ENCODE measurements at places on chromosomes 11 and 22. TPM values are rescaled to one million over a fixed set of nuclear protein-coding genes. Genes with fewer than 3 reads are reported as not detected.

GRCh38 chr11:78310500-78310909 is 107.1 kb downstream of the GAB2 start:
- no peak for DNase-seq

GRCh38 chr11:83862691-83863090 is 576.5 kb upstream of the CCDC90B start:
- no peak for DNase-seq

DNA sequence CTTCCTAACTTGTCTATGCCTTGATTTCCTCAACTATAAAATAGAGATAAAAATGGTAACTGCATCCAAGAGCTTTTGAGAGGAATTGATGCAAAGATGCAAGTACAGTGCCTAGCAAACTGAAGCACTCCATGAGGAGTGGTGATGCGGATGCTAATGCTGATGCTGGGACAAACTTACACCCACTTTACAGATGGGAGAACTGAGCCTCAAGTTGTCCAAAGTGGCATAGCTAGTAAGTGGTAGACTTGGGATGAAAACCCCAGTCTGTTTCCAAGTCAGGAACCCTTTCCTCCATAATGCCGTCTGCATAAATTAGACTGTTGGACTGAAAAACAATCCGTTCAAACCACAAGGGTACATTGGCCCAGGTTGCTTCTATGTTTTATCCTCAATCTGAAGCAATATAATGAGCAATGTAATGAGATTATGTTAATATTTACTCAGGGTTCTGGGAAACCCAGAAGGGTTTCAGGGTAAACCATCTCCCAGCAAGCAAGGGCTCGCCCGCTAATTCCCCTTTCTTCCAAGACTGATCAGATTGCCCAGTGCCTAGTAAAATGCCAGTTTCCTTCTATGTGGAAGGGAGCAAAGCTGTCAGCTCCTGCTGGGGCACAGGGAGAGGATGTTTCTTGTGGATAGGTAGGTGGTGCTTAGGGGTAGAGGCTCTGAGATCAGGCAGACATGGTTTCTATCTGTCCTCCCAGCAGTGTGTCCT is 10.4 kb upstream of the EHF start:
- no peak for DNase-seq

GRCh38 chr11:70522593-70523311 is 124.4 kb downstream of the CTTN start:
- DNase-seq, result no peak

DNA sequence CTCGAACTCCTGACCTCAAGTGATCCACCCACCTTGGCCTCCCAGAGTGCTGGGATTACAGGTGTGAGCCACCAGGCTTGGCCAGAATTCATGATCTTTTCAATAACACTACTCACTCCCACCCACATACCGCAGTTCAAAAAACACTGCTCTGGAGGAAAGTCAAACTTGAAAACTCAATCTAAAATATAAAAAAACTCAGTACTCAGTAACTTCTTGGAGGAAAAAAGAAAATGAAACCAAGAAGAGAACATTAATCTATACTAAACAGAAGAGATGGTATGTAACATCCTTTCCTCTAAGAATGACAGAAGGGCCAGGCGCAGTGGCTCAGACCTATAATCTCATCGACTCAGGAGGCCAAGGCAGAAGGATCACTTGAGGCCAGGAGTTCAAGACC is 58.3 kb downstream of the MRTFA start:
- no peak for DNase-seq

GRCh38 chr11:68677432-68677831 is 6.9 kb upstream of the GAL start:
- DNase-seq, result no peak

GRCh38 chr11:56846631-56847576 is 98.4 kb upstream of the OR9G4 start:
- DNase-seq, result peak; percentile 25

Gene CHST1
- 6.4 TPM for polyA plus RNA-seq

GRCh38 chr11:47186076-47186699 is at the start of gene PACSIN3:
Gene PACSIN3, minus strand, starts transcription at chr11:47186434. Its CDS starts 3,707 bp downstream, at chr11:47182727.
- no peak for DNase-seq

DNA sequence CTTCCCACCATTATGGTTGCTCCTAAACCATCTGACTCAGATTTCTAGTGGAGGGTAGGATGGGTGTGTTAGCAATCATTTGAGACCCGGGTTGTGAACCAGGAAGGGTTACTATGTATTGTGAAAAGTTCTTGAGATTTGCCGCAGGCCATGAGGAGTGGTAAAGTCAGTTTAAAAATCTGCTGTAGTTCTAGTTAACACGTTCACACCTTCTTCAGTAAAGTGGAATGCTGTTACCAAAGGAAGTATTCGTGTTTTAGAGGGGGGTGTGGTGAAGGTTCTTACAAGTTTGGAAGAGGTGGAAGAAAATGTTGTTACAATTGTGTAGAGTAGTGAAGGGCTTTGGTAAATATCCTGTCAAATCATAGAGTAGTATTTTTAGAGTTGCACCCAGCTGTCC is 2.6 kb downstream of the MTMR3 start:
- no peak for DNase-seq

GRCh38 chr22:32644252-32645100 is 157.0 kb upstream of the TIMP3 start:
- DNase-seq, result no peak

DNA sequence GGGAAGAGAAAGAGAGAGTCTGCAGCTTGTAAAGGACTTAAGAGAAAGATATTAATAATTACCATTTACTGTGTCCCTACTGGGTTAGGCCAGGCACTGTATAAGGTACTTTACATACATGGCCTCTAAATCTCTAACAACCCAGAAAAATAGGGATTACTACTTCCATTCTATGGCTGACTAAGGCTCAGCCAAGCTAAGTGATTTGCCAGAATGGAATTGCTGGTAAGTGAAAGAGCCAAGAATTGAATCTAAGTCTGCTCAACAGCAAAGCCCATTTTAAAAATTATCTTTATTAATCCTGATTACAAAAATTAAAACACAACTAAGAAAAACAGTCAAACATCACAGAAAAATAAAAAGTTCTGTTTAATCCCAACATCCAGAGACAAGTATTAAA is 21.4 kb downstream of the XRRA1 start:
- DNase-seq, result no peak

- DNase-seq, result no peak
These were observed 204.2 kb upstream of the TBCEL start for GRCh38 chr11:120819437-120820365.

Gene APOBEC3C
- polyA plus RNA-seq, result 8.6 TPM

Gene DDI1
- polyA plus RNA-seq, result not detected

DNA sequence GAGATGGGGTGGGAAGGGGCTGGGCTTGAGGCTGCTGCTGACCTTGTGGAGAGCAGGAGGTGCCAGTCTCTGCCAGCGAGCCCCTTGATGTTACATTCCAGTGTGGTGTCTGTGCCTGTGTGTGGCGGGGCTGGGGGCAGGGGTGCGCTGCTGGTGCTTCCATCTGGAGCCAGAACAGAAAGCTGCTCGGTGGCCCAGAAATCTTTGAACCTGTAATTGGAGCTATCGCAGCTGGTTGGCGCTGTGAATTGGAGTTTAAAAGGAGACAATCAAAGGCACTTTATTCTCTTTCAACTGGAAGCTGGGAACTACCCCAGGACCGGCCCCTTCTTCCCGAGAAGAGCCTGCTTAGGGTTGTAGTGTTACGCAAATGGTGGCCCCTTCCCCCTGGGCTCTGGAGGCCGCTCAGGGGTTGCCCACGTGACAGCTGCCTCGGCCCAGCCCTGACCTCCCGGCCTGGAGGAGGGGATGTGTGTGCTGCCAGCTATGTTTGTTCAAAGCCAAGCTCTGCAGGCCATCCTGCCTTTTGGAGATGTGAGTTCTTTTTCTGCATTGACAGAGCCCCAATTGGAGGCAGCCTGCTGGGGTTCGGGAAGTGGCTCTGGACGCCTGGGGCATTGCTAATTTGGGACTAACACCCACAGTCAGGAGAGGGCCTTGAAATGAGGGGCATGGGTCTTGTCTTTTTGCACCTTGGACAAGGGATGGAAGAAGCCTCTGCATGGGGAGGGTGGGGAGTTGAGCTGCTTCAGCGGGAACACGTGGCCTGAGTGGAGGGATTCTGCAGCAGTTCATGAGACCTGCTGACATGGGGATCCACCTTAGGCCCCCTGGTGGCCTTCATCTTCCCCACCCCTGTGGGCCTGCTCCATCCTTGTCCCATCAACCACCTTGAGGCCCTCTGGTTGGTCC is 14.0 kb upstream of the ARSA start:
- DNase-seq, result no peak

DNA sequence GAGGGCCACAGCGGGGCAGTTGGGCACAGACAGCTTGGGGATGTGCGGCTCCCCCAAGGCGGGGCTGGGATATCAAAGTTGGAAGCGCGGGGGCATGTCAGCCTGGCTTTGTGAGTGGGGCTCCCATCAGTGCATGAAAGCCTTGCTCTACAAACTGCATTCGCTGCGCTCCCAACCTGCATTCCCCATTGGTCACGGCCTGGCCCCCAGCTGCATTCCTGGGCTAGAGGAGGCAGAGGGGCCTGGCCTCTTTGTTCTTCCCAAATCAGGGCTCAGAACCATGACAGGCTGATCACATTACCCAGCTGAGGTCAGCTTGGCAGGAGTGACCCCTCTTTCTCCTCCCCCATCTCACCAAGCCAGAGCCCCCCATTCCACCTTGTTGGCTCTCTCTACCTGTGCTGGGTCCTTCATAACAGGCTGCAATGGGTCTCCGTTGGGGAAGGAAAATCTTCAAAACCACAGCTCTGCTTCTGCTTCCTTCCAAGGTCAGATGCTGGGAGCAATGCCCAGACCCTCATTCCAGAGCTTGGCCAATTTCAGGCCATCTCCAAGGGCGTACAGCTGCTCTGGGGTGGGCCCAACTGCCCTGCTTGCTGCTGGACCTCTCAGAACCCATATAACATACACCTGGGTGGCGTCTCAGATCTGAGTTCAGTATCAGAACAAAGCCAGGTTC is 38.7 kb upstream of the CDON start:
- no peak for DNase-seq

- no peak for DNase-seq
These were observed 146.2 kb downstream of the ST3GAL4 start for GRCh38 chr11:126501641-126502040.

DNA sequence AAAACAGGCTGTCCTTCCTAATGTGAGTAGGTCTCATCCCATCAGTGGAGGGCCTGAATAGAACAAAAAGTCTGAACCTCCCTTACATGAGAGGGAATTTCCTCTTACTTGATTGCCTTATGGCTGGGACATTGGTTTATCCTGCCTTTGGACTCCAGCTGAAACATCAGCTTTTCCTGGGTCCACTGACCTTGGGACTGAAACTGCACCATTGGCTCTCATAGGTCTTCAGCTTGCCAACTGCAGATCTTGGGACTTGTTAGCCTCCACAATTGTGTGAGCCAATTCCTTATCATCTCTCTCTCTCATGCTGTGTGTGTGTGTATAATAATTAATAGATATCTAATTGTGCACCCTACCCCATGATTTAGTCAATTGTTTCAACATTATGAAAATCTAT is 375.3 kb upstream of the DDI1 start:
- no peak for DNase-seq

- DNase-seq, result no peak
These were observed 26.3 kb upstream of the ISX start for GRCh38 chr22:35039625-35040024.

Gene GDPD4
- polyA plus RNA-seq, result 0.08 TPM

Data from right renal pelvis (tissue), 4 donors.